ENCODE measurements at places on chromosomes 3 and 15. TPM values are rescaled to one million over a fixed set of nuclear protein-coding genes. Genes with fewer than 3 reads are reported as not detected.

- no peak for DNase-seq
Observed at GRCh38 chr3:40996382-40996781, 202.9 kb upstream of the CTNNB1 start.

DNA sequence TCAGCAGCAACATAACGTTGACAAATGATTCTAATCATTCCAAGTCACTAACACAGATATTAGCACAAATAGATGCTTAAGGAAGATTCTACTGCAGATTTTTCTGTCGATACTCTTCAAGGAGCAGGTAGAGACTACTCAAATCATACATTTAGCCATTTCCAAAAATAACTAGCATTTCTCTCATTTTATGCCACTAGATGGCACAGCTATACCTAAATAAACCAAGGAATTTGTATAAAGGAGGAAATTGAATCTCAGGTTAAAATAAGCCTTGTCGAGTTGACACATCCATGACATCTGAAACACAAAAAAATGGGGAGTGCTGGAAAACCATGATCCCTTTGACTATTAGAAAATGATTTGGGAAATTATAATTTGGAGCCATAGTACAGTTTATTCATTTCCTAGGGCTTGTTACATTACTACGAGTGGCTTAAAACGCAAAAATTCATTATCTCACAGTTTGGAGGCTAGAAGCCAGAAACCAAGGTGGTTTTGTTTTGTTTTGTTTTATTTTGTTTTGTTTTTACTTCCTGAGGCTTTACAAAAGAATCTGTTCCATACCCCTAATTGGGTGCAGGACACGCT is 59.5 kb upstream of the STRIT1 start:
- DNase-seq = peak; percentile 54

GRCh38 chr3:110608566-110608965 is 463.1 kb upstream of the NECTIN3 start:
- no peak for DNase-seq

GRCh38 chr3:15462451-15462850 is 35.1 kb downstream of the EAF1 start:
- no peak for DNase-seq

GRCh38 chr3:43294975-43295374 is 8.6 kb downstream of the SNRK start:
- DNase-seq = peak; percentile 28

DNA sequence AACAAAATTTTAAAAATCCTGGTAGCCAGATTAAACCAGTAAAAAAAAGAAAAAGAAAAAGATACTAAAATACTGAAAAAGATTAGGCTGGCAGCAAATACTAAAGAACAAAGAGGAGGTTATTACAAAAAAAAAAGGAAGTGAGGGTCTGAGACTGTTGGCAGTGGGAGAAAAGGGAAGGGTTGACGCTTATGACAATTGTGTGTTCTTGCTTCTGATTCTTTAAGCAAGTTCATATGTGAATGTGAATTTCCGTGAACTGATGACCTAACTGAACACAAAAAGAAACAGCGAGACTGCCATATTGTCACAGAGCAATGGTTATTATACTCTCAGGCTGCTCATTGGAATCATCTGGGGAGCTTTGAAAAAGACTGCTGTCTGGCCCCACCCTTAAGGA is 56.5 kb downstream of the ATP13A4 start:
- no peak for DNase-seq

DNA sequence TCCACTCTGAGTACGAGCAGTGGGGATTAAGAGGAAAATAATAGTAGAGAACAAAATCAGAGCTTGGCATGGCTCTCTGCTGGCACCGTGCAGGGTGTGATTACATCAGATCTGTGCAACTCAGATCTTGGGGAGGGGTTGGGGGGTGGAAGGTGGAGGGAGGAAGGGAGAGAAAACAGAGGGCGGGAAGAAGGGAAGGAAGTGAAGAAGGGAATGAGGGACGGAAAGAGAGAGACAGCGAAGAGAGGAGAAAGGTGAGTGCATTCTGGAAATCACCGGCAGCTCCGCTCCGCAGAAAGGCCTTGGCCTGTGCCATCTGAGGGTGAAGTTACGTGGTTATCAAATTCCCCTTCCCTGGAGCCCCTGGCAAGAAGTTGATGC is 31.0 kb upstream of the ADAMTS17 start:
- no peak for DNase-seq

DNA sequence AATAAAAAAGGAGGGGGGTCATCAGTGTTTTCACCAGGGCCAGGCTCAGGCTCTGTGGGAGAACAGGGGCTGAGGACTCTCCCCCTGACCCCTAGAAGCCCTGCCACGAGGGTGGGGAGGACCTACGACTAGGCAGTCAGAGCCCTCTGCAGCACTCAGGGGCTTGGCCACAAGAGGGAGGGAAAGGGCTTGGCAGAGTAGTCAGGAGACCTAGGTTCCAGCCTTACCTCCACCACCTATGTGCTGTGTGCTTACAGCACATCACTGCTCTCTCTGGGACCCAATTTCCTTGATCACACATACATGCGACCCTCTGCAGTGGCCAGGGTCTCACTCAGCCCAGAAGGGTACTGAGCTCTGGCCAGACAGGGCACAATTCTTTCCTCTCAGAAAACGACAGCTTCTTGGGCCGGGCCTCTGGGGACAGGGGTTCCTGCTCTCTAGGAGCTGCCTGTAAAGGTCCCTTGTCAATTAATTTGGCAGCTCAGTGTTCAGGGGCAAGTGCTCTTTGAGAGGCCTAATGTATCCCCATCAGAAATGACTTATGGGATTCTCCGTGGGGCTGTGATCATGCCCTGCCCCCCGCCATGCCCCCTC is 16.4 kb upstream of the SKIC8 start:
- no peak for DNase-seq

- DNase-seq = no peak
Observed at GRCh38 chr3:190588570-190588969, 74.7 kb downstream of the IL1RAP start.

DNA sequence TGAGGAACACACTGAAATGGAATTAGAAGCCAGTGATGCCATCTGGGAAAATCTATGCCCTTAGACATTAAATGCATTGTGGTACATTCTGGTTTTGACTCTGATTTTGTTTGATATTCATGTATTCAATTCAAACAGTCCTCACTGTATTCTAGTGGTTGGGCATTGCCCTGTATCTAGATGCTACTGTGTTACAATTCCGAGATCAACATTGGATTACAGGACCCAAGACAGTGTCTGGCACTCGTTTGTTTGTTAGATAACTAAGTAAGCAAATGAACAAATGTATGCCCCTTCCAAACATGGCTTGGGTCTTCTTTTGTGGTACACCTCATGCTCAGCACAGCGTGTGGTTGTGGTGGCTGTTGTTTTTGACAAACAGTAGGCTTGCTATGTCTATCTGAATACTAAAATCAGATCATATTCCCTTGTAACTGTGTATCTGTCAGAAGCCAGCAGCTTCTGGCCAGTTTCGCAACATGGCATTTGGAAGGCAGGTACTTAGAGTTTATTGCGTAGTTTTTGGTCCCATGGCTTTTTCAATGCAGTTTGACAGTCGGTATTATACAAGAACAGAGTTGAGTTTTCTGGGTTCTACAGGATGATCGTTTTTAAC is 5.7 kb downstream of the FILIP1L start:
- DNase-seq = no peak

DNA sequence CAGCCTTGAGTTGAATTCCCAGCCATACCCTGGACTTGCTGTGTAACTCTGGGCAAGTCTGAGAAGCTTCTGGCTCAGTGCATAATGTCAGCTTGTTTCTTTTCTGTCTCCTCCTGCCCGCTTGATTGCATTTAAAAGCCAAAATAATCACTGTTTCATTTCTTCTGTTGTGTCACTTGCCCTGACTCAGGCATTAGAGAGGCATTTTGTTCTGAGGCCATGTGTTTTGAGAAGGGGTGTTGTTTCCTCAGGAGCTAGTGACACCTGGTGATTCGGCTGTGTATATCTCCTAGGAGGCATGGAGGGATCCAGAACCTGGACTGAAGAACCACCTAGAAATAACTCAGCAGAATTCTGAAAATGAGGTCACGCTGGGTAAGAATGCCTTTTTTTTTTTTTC is 16.0 kb downstream of the WDR73 start:
- peak; percentile 64 for DNase-seq

DNA sequence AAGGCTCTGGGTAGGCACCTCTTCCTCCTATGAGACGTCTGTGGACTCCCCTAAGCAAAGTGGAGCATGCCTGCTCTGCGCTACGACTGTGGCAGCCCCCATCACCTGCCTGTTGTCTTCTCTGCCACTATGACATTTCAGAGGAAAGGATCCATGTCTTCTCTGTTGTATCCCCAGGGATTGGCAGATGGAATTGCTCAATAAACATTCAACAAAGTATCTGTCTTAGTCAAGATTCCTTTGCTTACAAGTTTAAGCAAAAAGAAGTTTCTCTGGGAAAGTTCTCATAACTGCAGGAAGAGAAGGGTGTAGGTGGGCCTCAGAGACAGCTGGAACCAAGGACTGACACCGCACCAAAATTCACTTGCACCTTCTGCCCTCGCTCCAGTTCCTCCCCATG is 34.3 kb downstream of the AMOTL2 start:
- DNase-seq = no peak

- DNase-seq = no peak
Observed at GRCh38 chr3:57948080-57948671, 60.0 kb upstream of the FLNB start.

DNA sequence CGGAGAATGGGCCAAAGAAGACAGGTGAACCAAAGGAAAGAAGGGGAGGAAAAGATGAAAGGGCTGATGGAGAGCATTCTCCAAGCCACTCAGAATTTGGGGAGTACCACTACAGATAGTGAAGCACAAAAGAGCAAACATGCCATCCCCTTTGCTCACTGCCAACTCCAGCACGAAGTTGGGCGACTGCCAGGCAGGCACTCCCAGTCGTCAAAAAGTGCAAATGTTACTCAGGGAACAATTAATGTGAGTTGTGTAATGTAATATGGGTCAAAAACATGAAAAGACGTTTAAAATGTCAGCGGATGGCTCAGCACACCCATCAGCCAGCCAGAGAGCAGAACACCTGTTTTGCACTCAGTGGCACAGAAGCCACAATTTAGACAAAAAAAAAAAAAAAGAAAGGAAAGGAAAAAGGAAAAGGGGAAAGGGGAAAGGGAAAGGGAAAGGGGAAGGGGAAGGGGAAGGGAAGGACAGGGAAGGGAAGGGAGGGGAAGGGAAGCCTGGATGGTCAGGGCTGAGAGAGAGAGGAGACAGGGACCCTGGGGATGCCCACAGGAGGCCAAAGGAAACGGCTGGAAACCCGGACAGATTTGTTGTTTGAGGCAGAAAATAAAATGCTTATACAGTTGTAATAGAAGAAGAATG is 82.7 kb downstream of the COL8A1 start:
- DNase-seq = no peak

- DNase-seq = no peak
Observed at GRCh38 chr15:93261845-93262244, 172.8 kb upstream of the RGMA start.

- no peak for DNase-seq
Observed at GRCh38 chr3:27666708-27667107, 55.4 kb downstream of the EOMES start.

DNA sequence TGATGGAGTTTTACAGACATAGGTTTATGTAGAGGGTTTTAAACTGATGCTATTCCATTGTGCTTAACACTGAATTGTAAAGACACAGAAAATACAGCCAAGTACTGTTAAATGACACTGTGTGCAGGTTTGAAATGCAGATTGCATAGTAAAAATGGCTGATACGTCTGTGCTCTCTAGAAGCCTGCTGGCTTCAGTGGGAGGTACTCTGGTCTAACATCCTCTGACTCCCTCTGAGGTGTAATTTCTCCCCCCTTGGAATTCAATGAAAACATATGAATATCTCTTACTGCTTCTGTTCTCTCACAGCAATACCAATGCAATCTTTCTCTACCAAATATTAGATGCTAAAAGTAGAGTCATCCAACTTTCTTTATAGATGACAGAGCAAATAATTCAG is 176.6 kb downstream of the SLC9A9 start:
- no peak for DNase-seq

DNA sequence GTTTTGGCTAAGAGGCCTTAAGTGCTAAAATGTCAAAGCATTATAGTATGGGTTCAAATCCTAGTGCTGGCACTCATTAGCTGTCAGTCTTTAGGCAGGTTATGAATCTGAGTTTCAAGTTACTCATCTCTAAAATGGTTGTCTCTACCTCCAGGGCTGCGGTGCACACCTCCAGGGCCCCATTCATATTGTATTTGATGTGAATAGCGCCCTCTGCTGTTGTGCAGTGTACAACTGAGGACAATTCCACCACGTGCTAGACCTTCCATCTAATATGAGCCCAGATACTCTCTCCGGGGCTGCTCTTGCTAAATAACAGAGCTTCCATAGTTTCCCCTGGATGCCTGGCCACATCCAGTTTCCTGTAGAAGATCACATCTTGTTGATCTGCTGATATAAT is 54.3 kb downstream of the OXNAD1 start:
- DNase-seq = no peak

DNA sequence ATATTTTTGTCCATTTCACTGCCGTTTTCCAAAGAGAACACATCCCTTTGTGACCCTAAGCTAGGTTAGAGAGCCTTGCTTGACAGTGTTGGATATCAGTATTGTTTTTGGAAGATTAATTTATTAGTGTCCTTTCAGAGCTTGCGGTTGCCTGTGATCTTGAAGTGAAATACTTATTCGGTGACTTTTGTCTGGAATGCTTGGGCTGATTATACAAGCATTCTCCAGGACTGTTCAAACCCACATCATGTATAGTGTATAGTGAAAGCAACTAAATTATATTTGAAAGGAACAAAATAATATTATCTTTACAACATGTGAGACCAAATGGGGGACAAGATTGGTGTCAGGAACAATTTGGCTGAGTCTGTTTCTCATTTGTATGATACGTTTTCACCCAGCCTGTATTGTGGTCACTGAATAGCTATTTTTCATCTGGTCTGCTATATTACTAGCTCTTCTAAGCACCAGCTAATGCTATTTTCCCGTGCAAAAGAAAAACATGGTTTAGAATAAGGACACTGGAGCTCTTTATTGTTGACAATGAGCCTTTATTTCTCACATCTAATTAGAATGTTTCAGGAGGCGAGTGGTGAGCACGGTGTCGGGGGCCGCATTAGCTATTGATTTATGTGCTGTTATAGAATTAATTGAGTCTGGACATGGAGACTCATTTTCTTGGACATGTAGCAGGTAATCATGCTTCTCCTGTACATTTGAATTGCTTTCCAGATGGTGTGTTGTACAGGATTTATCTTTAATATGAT is 158.1 kb downstream of the APBA2 start:
- no peak for DNase-seq

GRCh38 chr3:194277104-194277785 is 73.9 kb downstream of the CPN2 start:
- DNase-seq = no peak

GRCh38 chr3:177618873-177619733 is 421.8 kb upstream of the TBL1XR1 start:
- peak; percentile 55 for DNase-seq

GRCh38 chr15:84824260-84825007 is 7.3 kb downstream of the ALPK3 start:
- no peak for DNase-seq

- peak; percentile 95 for DNase-seq
Observed at GRCh38 chr3:149581681-149582370, 76.0 kb downstream of the WWTR1 start.

The OXTR gene
- 0.61 TPM for total RNA-seq

The CD86 gene
- not detected for total RNA-seq

The ERC2 gene
- total RNA-seq = not detected

The SLC38A3 gene
- total RNA-seq = not detected

The C3orf70 gene
- not detected for total RNA-seq

The CCR2 gene
- not detected for total RNA-seq

The CP gene
- 30.7 TPM for total RNA-seq

The PARP15 gene
- total RNA-seq = not detected

The SEMA4B gene
- 39.9 TPM for total RNA-seq

The FANCD2OS gene
- not detected for total RNA-seq

The ADIPOQ gene
- not detected for total RNA-seq

The NR1I2 gene
- total RNA-seq = not detected

The ITIH1 gene
- total RNA-seq = not detected

The FHIT gene
- total RNA-seq = 4.8 TPM
